Muscle of back (tissue), 13 donors: ENCODE measurements at places on chromosomes 11 and 22.

DNA sequence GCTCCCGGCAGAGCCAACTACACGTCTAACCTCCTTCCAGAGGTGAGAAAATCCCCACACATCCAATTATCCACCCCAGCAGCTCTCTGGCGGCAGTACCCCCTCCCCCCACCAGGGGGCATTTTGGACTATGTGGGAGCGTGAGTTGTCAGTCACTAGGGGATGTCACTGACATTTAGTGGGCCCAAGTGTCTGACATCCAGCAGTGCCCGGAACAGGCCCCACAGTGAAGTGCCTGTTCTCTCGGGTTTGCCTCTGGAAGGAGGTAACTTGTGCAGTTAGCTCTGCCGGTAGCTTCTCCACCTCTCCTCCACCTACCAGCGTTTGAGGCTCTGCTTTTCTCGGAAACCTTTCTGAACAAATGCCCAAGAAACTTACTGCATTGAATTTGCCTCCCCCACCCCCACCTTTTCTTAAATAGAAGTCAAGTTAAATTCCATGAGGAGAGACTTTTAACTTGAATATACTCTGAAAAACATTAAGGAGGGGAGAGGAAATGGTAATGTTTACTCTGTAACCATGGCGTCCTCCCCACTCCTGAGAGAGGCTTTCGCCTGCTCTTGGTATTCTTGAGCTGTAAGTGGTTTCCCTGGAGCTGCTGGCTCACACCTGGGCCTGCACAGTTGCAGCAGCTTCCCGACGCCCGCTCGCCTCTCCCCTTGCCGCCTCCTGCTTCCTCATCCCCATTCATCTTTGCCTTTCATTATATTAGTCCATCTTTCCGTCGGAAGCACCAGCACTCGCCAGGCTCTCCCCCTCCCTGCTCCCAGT, 112.8 kb downstream of the WNT7B start:
- DNase-seq: peak; percentile 89

- DNase-seq: no peak
Observed at GRCh38 chr22:49325531-49326395, 501.9 kb downstream of the BRD1 start.

GRCh38 chr22:23715806-23716375, 25.1 kb downstream of the RGL4 start:
- DNase-seq: no peak

DNA sequence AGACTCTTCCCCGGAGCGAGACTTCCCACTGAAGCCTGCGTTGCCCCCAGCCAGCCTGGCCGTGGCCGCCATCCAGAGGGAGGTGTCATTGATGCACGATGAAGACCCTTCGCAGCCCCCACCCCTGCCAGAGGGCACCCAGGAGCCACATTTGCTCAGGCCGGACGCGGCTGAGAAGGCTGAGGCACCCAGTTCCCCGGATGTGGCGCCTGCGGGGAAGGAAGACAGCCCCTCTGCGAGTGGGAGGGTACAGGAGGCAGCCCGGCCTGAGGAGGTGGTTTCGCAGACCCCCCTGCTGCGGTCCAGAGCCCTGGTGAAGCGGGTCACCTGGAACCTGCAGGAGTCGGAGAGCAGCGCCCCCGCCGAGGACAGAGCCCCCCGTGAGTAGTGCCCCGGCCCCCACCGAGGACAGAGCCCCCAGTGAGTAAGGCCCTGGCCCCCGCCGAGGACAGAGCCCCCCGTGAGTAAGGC, 6.4 kb downstream of the IRF7 start:
- DNase-seq: no peak

GRCh38 chr11:78499971-78500370, 74.7 kb downstream of the NARS2 start:
- DNase-seq: no peak

DNA sequence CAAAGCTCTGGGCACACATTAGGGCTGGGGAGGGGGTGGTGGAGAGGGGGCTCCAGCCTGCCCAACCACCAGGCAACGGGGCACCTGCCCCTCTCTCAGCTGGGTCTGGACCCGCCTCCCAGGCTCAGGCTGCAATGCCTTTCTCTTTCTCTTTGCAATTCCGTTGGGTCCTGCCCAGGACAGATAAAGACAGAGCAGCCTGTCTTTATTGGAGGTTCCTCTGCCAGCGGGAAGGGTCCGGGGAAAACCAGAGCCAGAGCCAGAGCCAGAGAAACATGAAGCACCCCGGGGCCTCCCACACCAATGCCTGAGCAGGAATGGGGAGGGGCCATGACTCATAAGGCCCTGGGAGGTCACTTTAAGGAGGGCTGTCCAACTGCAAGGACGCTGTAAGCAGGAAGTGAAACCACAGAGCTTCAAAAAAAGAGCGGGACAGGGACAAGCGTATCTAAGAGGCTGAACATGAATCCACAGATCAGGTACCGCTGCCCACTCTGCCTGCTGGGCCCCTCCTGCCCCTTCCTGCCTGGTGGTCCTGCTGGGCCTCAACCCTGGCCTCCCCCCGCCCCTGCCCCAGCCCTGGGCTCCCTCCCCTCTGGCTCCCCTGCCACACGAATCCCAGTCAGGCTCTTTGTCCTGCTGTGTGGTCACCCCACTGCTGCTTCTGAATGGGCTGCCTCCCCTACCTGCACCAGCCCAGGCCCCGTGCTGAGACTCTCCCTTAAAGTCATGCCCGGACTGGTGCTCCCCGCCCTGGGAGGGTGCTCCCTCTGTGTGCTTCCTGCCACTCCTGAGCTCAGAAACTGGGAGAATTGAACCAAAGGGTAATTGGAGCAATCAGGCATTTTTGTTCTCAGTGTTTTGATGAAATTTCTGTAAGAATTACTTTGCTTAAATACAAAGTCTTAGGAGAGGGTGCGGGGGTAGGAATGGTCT, at the start of gene APOBEC3B:
APOBEC3B (plus strand) TSS at position 356 of the 936 bp plus-strand sequence; CDS start at position 463, 107 bp downstream.
- peak; percentile 95 for DNase-seq

DNA sequence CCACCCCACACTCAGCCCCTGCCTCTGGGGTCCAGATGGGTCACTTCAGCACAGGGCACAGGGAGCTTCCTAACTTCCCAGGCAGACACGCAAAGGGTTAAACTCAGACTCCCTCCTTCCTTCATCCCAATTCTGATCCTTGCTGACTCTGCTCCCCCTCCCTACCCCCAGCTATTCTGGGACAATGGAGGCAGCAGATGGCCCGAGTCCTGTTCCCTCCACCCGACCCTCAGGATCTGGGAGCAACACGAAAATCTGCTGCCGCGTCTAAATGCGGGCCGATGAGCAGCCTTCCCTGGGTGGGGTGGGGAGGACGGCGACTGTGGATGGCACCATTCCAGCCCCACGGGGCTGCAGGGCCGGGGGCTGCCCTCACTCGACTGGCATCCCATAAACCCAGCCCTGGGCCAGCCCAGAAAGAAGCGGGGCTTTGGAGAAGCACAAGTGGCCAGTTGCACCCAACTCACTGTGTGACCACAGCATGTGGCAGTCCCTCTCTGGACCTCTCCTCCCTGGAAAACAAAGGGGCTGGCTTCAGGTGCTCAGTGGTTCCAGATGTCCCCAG, 18.7 kb downstream of the MFNG start:
- DNase-seq: no peak

DNA sequence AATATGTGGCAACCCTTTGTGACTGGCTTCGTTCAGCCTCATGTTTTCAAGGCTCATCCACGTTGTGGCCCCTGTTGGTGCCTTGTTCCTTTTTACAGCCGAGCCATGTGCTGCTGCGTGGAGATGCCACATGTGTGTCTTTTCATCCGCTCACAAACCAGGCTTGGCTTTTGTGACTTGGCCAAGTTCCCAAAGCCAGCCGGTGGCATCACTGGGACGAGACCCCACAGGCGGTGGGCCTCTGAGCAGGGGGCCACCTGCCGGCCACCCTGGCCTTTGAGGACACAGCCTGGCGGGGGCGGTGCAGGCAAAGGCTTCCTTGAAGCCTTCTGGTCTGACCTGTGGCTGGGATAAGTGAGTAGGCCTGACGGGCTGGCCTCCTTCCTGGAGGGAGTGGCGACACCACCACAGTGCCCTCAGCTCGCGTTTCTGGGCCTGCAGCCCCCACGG, 10.5 kb downstream of the GRK2 start:
- no peak for DNase-seq

- no peak for DNase-seq
Observed at GRCh38 chr11:62676698-62677097, 2.2 kb downstream of the UBXN1 start.

DNA sequence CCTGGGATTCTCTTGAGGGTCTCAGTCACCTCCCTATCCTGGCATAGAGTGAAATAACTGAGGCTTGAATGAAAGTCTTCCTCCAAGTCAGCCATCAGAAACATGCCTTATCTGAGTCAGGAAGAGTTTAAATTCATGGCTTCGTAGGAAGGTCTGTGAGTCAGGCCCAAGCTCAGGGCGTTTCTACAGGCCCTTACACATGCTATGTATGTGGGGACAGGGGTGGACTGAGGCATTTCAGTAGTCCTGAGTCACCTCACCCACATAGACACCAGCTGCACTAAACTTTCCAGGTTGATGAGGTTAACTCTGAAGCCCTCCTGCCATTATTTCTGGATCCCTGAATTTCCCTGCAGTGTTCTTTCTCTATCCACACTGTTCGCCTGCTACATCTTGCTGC, 134.6 kb upstream of the RCN1 start:
- no peak for DNase-seq

- no peak for DNase-seq
Observed at GRCh38 chr11:82981852-82982251, 80.3 kb downstream of the DDIAS start.

- DNase-seq: no peak
Observed at GRCh38 chr22:17990147-17990546, 34.2 kb downstream of the MICAL3 start.

- DNase-seq: no peak
Observed at GRCh38 chr11:13046637-13047570, 37.8 kb downstream of the RASSF10 start.

DNA sequence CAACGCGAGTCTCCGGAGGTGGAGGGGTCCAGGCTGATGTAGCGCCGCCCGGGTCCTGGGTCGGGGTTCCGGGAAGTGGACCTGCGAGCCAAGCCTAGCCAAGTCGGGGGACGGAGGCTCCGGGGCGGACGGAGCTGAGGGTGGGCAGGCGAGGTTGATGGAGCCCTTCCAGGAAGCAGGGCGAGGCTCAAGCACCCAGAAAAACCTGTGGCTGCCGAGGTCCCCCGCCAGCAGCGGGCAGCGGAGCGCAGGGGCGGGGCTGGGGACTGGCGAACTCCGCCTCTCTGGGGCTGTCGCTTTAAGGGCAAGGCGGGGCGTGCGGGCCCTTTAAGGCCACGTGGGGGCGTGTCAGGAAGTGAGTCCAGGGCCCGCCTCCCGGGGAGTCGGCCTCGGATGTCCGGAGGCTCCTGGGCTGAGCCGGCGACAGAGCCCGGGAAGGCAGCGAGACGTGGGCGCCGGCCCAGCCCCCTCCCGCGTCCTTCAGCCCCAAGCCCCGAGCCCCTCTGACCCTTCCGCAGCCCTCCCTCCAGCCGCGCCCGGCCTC, at the start of gene SLC35C1:
SLC35C1 (plus strand) TSS at position 389 of the 544 bp plus-strand sequence. CDS start 653 bp downstream, outside the sequence.
- peak; percentile 94 for DNase-seq

DNA sequence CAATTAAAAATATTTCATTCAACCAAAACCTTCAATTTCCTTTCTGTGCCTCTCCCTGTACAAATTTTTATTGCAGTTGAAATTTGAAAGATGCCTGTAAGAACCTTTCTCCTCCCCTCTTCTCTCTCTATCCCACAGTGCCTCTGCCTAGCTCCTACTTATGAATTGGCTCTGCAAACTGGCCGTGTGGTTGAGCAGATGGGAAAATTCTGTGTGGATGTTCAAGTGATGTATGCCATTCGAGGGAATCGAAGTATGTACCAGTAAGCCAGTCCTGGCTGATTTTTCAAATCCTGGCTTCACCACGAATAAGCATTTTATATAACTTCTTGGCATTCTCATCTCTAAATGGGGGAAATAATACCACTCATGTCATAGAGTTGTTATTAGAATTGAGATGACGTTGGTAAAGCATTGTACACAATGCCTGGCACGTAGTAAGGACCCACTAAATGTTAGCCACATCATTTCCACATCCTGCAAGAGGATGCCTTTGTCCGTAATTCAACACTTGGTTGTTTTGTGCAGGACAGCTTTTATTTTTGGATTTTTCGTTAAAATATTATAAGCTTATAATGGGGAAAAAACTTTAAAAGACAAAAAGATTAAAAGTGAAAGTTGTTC, 6.0 kb downstream of the DDX25 start:
- no peak for DNase-seq

DNA sequence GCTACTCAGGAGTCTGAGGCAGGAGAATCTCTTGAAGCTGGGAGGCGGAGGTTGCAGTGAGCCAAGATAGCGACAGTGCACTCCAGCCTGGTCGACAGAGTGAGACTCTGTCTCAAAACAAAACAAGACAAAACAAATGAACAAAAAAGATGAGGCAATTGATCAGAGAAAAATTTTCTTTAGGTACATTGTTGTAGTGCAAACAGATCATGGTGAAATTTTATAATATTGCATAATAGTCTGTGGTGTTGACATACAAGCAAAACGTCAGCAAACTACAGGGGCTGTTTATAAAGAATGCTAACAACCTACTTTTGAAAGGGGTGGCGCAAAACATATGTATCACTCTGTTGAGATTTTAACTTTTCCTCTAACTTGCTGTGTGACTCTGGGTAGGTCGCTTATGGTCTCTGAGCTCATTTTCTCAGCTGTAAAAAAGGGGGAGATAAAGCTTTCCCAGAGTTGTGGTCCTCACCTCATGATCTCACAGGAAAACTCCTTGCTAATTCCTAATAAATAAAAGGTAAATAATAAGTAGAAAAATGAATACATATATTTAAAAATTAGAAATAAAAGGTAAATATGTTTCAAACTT, 64.8 kb upstream of the NUP160 start:
- no peak for DNase-seq
